WTC11 (cell line): ENCODE measurements at places on chromosomes 12 and 14.
A peak's percentile ranks its signal among the peaks of the same experiment; 100 is the strongest.

DNA sequence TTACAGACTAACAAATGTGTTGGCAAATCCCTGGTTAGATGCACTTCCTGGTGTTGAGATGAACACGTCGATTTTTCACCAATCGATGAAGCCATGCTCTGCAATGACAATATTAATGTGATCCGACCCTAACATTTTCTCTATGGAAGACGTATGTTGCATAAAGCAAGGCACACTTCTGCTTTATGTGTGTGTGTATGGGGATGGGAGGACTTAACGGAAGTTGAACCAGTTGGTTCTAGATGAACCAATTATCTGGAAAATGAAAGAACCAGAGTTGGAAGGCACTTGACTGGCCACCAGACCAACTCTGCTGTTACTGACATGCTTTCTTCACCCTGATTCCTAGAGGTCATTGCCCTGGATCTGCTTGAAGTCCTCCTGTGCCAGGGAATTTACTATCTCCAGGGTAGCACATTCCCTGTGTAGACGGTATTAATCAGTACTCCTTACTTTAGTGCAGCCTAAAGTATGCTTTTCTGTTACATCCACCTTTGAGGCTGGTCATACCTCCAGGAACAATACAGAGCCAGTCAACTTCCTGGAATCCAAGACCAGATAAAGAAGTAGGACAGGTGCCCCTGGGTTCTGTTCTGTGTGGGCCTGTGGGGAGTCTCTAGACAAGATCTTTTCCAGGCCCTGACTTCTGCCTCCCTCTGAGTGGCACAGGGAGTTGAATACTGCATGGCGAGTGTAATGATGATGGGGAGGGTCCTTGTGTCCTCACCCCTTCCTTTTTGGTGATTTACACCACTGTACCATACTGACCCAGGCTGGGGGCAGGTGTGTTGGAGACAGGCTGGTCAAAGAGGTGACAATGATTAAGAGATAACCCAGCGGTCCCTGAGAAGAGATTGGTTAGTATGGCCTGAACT, 4.1 kb downstream of the SDR39U1 start:
- no peak for DNase-seq
- H3K36me3 ChIP-seq = peaks cover 31% of the 10 kb centered on the region
- no peak overlapping the region for H3K4me3 ChIP-seq
- H3K27ac ChIP-seq = no peak overlapping the region

DNA sequence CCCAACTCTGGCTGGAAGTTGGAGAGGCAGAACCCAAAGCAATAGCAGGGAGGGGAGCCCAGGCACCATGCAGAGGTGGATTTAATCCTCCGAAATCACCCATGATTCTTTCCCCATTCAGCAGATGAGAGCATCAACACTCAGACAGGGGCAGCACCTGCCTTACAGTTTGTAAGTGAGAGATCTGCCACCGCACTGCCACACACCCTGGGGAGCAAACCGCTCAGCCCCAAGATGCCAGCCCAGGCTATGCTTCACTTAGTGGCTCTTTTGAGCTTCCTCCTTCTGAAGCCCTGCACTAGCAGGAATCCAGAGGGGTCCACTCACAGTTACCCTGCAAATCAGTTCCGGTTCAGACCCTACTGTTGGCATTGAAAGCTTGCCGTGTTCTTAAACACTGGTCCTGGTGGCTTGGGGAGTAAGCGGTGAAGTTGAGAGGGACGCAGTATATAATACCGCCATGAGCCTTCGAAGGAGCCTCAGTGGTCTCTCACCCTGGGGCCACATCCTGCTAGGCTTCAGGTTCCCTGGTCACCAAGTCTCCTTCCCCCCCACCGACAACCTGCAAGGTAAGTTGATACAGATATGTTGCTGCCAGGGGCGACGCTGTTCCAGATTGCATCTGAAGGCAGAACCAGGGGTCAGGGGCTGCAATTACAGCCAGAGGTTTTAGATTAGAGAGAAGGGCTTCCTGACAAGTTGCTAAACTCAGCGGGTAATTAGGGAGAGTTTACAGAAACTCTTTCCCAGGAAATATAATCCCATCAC, 72.0 kb upstream of the CCND2 start:
- no peak overlapping the region for H3K4me3 ChIP-seq
- 0 out of 2 replicates have a peak, but pooled peaks cover 5% of the 10 kb centered on the region for H3K36me3 ChIP-seq
- no peak for DNase-seq
- peaks cover 7% of the 10 kb centered on the region for H3K27me3 ChIP-seq
- H3K27ac ChIP-seq = no peak overlapping the region

GRCh38 chr12:54958048-54958658, 26.4 kb downstream of the TESPA1 start:
- peaks cover 4% of the 10 kb centered on the region; the same call in 1 of the 2 replicates for H3K27me3 ChIP-seq
- H3K4me1 ChIP-seq = peaks cover 24% of the 10 kb centered on the region
- H3K4me3 ChIP-seq = no peak overlapping the region
- peak; percentile 33 for DNase-seq
- no peak overlapping the region for H3K27ac ChIP-seq
- no peaks in the 10 kb centered on the region for H3K36me3 ChIP-seq

DNA sequence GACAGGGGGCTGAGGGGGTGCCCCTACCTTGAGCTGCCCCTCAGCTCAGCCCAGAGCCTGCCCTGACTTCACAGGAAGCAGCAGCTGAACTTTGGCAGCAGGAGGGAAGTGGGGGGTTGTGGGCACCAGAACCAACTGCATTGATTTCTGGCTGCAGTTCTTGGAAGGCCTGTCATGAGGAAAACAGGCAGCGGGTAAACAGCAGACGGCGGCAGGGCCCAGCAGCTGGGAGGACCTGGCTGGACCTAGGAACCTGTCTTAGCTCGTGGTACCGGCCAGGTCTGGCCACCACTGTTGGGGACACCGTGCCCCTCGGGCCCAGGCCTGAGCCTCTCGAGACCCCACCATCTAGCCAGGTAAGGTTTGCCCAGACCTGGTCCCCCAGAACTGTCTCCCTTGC, 154.2 kb upstream of the MYL2 start:
- no peaks in the 10 kb centered on the region for H3K36me3 ChIP-seq
- no peak overlapping the region for H3K4me3 ChIP-seq
- H3K27ac ChIP-seq = no peak overlapping the region
- peaks cover 37% of the 10 kb centered on the region for H3K4me1 ChIP-seq
- no peak for DNase-seq
- no peaks in the 10 kb centered on the region for H3K27me3 ChIP-seq

- no peak overlapping the region for H3K4me3 ChIP-seq
- H3K36me3 ChIP-seq = peaks cover 17% of the 10 kb centered on the region
- H3K27me3 ChIP-seq = no peaks in the 10 kb centered on the region; the same call in 1 of the 2 replicates
- no peak for DNase-seq
- no peak overlapping the region for H3K27ac ChIP-seq
Observed at GRCh38 chr14:71130491-71131179, 223.4 kb downstream of the PCNX1 start.
